ENCODE measurements at places on chromosomes 11 and 22.

GRCh38 chr11:111334532-111335502, 36.5 kb downstream of the POU2AF3 start:
- no peak for DNase-seq

DNA sequence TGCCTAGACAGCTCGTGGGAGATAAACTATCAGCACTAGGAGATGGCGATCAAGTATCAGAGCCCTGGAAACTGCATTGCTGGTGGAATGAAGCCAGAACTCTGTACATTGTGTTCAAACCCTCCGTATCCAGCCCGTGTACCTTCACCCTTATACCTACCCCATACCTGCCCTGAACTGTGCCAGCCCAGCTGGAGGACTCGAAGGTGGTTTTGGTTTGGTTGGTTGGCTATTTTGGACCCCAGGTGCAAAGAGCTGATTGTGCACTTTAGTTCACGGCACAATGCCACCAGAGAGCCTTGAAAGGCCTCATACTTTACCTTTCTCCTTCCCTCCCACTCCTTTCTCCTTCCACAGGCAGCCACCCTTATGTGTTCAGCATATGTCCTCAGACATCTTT, 16.0 kb downstream of the FAM83F start:
- DNase-seq = peak; percentile 23

GRCh38 chr22:45583504-45583903, 80.8 kb downstream of the FBLN1 start:
- peak; percentile 3 for DNase-seq

DNA sequence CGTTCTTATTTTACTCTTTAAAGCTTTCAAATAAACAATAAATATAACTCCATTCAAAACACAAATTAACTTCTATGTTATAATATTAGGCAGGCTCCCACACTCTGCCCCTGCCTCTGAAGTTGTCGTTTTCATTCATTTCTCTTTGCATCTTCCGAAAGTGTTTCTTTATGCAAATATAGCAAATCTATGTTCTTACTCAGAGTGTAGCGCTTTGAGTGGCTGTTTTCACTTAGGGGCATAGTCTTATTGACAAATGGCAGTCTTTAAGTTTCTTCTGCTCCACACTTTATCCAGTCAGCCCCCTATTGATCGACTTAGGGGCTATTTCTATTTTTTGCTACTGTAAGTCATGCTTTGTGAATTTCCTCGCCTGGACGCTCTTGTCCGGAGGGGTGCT, 45.3 kb upstream of the RTL6 start:
- DNase-seq = no peak

DNA sequence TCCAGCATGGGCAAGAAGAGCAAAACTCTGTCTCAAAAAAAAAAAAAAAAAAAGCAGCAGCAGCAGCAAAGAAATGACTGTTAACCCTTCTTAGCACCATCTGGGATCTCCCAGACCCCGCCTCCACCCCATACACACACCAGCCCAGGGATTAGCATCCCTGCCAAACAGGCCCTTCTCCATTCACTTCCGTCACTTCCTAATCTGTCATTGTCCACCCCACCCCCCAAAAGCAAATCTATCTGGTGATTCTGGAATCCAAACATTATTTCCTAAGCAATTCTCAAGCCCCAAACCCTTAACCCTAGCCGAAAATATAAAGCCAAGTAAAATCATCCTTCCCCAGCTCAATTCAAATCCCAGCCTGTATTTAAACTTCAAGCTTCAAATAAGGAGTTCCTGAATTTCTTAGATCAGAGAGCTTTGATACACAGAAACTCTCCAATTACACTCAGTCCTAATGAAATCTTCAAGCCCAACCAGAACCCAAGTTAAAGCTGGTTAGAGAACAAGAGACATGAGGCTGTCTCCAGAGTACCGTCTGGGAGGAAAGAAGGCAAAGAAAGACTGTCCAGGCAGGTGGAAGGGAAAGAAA, 6.0 kb upstream of the AHNAK start:
- DNase-seq = no peak
